Cortex of kidney (tissue), 1 donor: ENCODE measurements at places on chromosomes 6 and 20.

DNA sequence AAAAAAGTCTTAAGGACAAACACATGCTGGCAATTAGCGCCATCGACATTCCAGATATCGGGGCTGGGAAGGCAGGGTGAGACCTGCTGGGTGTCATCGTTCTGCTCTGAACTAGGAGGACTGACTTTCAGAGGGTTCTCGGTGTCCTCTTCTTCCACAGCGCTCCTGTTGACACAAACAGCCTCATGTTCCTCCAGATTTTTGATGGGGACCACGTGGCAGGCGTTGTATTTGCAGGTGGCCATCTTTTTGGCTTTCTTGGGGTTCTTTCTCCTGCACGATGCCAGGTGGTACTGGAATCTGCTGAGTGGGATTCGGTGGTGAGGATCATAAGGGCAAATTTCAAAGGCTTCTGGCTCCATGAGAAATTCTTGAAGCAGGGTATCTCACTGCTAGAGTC lies 469 bp downstream of the GTSF1L start:
- no peak for DNase-seq

DNA sequence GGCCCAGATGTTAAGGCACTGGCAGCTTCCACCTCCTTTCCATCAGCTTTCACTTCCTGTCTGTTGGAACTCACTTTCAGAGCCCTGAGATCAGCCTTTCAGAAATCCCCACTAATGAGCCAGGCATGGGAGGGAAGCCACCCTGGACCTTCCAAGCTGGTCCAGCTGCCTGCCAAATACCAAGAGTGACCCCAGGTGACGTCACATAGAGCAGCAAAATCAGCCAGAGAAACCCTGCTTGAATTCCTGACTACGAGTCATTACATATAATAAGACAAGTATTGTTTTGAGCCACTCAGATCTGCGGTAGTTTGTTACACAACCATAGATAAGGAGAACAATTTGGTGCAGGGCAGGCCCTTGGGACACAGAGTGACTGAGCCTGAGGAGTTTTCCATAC lies 556.0 kb upstream of the JAG1 start:
- DNase-seq, result no peak

GRCh38 chr20:57329608-57330221 lies at the start of gene SPO11:
SPO11 (plus strand) TSS chr20:57329803; CDS start chr20:57329868, 65 bp downstream.
- no peak for DNase-seq

DNA sequence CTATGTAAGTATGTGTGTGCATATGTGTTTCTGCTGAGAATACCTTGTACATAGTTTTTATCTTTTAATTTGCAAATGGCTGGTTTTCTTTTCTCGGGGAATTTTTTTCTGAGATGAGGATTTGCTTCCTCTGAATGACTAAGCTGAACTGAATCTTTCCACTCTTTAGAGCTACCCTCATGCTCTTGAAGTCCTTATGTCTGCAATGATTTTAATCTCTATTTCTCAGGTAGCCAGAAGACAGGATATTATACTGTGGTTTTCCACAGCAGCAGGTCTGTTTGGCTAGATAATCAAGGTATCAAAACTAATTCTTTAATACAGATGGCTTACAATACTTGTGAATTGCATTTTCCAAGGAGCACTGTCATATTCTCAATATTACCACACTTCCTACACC lies 114.7 kb downstream of the PLCB1 start:
- DNase-seq, result no peak

GRCh38 chr6:74167511-74167910 lies 471.5 kb downstream of the CD109 start:
- DNase-seq, result no peak

DNA sequence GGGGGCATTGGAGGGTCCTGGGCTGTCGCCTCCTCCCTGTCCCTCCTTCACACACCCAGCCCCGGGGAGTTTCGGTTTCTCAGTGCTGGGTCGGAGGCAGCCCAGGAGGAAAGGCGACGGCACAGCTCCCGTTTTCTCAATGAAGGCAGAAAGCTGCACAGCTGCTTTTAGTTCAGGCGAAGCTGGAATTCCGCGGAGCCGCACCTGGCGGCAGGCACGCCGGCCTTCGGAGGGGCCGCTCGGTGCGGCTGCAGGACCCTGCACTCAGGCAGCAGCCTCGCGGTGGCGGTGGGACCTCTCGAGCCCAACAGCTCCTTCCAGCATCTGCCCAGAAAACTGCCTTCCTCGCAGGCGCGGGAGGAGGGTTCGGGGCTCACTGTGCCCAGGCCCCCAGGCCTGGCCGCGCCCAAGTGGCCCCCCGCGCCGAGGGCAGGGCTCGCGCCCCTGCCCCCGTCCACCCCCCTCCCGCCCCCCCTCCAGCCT lies 4.6 kb downstream of the FOXQ1 start:
- DNase-seq, result no peak

DNA sequence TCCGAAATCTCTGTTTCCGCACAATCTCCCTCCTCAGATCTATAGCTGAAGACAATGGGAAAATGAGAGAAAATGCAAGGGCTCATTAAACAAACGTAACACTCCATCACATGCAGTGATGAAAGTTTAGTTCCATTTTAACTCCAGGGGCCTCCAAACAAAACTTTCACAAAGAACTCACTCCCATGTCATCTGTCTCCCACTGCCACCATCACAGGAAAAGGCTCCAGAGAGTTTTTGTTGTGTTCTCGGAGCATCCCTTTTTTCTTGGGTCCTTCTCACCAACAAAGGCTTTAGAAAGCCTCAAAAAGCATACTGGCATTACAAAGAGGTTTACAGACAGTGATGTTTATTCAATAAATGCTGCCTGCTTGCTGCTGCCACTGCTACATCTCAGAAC lies 339.6 kb downstream of the TPBG start:
- no peak for DNase-seq

GRCh38 chr20:39638731-39639130 lies 676.6 kb downstream of the DHX35 start:
- no peak for DNase-seq

GRCh38 chr20:53195876-53196610 lies 223.9 kb downstream of the TSHZ2 start:
- DNase-seq, result no peak

DNA sequence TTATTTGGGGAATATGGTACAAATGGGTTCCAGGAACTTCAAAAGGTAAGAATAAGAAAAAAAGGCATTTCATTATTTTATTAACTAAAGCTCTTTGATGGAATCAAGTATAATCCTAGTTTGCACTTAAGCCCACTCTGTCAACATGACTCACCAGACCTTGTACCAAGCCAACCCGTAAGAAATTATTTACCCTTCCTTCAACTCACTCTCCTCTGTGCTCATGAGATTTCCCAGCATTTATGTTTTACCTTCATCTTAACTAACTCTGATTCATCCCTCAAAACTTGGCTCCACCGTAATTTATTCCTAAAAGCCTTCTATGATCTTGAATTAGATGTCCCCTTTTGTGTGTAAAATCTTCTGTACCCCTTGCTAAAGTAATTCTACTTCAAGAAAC lies 308.7 kb downstream of the PKHD1 start:
- DNase-seq, result no peak

- DNase-seq, result no peak
Measured at GRCh38 chr6:158655569-158656450, 6.0 kb downstream of the SYTL3 start.

DNA sequence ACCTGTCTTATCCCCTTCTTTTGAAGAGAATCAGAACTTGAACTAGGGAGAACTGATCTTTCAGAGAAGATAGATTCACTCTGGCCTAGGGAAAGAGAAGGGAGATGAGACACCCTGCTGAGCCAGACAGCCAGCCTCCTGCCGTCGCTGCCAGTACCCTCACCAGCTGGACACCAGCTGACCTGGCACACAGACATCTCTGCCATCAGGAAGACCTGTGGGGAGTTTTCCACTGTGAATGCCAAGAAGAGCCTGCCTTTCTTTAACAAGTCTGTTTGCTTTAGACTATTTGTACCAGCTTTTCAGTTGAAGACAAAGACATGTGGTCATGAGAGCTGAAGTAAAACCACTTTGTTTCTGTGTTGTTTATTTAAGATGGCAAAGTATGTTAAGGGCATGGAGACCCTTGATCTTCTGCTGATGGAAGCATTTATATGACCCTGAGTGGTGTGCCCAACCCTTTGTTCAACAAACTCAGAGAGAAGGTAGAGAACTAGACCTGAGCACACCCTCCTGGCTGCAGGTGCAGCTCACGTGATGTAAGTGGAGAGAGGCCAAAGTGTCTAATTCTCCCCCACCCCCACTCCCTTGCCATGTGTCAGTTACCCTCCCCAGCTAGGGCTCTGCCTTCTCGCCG lies 82.3 kb upstream of the SLC24A3 start:
- no peak for DNase-seq

DNA sequence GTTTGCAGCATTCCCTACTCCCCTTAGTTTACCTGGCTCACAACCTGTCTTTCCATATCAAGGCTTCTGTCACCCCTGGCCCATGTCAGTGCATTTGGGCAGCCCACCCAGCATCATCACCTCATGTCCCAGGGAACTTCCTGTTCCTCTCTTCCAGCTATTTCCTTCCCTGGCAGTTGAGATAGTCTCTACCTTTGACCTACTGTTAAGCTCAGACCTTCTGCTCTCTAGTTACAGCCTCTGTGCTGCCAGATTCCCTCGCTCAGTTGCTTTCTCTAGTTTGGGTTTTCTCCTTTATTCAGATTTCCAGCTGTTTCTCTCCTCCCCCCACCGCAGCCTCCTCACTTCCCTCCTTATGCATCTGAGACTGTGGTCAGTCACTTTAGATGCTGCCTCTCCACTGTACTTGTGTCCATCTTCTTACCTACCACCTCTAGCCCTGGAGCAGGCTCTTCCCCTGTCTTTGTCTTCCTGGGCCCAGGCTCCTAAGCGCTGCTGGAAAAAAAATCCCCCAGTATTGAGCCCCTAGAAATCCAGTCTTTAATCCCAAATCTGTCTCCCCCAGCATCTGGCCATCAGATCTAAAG lies 16.3 kb downstream of the PTPN1 start:
- DNase-seq, result no peak

- no peak for DNase-seq
Measured at GRCh38 chr6:145235207-145235606, 500.1 kb downstream of the EPM2A start.
